Epithelial cell of esophagus (primary cell): ENCODE measurements at places on chromosomes 3 and 15.

- no peak for DNase-seq
These were observed 13.2 kb downstream of the LINS1 start for GRCh38 chr15:100588638-100589242.

DNA sequence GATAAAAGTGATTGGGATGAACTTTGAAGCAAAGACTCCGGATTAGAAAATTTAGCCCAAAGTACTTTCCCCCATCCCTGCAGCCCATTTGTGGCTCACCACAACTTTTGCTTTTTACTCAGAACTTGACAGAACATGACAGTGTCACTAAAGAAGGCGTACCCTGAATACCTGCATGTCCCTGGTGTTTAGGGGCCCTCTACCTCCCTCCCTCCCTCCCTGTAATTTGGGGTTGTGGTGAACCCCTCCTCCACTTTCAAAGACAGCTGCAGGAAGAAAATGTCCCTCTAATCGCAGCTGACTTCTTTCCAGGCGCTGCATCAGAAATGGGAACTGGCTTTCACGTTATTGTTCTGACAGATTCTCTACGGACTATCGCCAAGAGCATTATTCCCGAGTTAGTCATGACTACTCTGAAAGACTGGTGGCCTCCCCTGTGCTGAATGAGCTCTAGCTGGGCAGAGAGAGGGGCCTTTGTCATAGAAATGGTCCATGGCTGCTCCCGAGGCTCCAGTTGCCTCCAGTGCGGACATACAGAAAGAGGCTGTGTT, 93.2 kb upstream of the ARHGEF3 start:
- DNase-seq = peak; percentile 29

DNA sequence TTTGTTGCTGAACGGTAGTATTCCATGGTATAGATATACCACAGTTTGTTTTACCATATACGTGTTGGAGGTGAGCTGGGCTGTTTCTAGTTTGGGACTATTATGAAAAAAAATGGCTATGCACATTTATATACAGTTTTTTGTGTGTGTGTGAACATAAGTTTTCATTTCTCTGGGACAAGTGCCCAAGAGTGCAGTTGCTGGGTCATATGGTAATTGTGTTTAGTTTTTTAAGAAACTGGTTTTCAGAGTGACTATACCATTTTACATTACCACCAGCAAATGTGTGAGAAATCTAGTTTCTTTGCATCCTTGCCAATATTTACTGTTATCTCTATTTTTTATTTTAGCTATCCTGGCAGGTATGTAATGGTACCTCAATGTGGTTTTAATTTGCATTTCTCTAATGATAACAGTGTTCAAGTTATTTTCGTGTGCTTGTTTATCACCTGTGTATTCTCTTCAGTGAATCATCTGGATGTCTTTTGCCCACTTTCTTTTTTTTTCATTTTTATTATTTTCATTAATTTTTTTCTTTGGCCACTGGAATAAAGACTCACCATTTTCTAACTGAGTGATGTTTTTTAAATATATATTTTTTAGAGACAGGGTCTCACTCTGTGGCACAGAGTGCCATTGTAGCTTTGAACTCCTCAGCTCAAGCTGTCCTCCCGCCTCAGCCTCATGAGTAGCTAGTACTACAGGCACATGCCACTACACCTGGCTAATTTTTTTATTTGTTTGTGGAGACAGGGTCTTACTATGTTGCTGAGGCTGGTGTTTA, 75.3 kb downstream of the ZNF609 start:
- DNase-seq = no peak

- no peak for DNase-seq
These were observed 159.8 kb downstream of the SYNPR start for GRCh38 chr3:63437858-63438257.

DNA sequence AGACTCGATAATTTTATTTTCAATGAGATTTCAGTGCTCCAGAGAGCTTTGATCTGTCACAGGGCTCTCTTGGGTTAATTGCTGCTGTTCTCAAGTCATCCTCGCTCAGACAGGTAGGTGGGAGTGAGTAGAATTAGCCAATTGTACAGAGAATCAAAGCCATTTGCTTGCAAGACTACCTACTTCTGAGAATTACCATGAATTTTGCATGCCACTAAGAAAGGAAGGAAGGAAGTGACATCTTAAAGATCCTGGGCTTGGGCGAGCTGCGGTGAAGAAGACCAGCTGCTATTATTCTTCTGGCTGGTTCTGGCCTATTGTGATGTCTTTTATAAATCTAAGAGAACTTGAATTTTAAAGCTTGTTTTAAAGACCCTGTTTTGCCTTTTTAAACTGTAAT, 154.1 kb upstream of the LPP start:
- no peak for DNase-seq

DNA sequence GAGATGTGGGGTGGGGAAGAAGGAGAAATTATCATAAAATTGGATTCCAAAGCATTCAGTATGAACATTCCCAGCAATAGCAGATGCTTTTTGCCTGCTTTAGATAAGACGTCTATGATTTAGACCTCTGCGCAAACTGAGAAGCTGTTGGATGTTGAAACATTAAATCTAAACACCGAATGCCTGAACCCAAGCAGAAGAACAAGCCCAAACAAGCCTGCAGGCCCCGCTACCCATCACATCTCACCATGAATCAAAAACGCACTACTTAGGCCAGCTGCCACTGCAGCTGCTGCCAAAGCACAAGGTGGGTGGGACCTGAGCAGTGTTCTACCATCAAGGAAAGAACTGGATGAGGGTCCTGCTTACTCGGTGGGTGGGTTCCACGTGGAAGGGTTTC, 24.4 kb upstream of the THBS1 start:
- DNase-seq = peak; percentile 82

- DNase-seq = peak; percentile 11
These were observed 175.4 kb downstream of the TBC1D2B start for GRCh38 chr15:77901921-77902750.

DNA sequence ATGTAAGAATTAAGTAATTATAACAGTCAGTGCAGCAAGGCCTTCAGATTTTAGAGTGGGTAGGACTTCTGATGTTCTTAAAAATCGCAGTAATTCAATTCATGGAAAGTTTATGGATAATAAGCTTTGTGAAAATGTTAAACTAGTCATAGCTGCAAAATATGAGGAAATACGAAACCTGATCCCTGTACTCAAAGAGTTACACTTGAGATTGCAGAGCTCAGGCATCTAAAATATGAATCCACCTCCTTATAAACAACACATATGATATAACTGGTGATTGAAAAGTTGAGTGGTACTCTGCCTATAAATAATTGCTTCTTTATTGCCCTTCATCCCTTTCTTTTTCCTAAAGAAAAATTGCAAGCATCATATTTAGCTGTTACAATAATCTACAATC, 473.3 kb downstream of the OTOL1 start:
- DNase-seq = peak; percentile 41

GRCh38 chr3:81245043-81245442, 516.4 kb downstream of the GBE1 start:
- DNase-seq = no peak

DNA sequence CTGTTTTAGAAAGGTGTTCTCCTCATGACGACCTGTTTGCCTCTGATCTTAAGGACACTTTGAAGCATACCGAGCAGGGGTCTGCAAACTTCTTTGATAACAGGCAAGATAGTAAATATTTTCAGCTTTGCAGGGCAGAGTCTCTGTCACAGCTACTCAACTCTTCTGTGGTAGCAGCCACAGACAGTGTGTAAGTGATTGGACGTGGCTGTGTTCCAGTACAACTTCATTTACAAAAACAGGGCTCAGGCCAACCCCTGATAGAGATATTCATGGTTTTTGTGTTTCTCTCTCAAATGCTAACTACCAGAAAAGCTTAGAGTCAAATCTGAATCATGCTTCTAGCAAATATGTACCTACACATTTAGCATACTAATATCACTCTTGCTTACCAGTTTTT, 51.5 kb downstream of the TGFBR2 start:
- no peak for DNase-seq

DNA sequence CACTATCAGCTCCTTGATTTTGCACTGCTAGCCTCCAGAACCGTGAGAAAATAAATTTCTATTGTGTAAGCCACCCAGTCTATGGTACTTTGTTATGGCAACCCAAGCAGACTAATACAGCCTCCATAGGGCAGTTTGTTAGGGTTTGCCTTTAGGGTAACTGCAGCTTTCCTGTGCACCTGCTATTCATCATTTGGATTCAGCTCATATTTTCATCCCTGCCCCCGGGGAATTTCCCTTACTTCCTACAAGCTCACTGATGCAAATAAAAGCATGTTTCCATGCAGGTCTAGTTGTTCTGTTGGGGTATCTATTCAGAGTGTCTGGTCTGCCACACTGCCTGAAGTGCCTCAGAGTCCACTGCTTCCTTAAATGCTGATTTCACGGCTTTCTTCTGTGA, 48.6 kb upstream of the ATOSA start:
- DNase-seq = no peak

GRCh38 chr3:51773529-51774056, 5.4 kb downstream of the IQCF6 start:
- no peak for DNase-seq

GRCh38 chr3:113409676-113410075, 31.6 kb downstream of the CFAP44 start:
- no peak for DNase-seq

GRCh38 chr15:88917760-88918159, 4.6 kb upstream of the MFGE8 start:
- DNase-seq = no peak

DNA sequence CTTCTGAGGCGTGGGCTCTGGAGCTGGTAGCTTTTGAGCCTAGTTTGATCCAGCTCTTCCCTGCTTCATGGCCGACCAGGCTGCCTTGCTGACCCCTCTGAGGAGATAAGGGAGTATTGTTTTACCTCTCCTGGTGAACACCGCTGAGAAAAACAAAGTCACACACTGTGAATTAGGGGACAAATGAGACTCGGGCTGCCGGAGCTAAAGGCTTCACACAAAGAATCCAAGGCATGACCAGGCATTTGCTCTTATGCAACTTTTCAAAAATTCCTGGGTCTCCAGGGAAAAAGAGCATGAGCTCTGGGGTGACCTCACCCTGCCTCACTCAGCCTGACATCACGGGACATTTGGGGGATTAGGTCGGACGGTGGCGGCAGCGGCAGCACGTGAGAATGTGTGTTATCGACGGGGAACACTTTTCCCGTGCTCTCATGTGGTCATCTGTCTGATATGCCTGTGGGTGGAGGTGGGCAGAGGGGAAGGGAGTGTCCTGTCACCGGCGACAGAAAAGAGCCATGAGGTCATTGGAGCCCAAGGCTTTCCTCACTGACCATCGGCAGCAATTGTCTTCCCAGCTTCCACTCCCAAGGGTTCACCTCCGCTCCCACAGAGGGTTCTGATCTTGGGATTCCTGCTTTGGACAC, 61.0 kb downstream of the TMEM44 start:
- DNase-seq = peak; percentile 84

DNA sequence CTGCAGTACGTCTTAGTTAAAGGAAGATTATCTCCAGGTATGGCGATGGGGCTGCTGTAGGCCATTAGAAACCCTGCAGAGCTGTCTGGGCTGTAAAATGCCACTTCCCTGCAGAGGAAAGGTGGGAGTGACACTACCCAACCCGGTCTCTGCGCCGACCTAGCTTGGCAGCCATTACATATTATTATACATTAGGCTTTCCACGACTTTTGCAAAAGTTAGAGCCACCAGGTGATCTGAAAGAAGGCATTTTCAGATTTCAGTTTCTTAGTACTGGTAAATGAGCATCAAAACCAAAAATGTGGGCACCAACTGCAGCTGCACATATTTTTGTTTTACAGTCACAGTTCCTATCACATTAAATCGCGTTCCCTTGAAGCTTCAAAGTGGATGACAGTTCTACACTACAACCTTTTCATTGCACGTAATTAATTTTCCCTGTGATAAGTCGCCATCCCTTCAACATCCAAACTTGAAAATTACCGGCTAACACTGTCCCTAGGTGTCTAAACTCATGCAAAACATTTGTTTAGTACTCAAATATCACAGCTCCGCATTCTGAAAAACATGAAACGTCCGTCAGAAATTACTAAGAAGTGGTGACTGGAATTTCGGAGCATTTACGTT, 81.4 kb upstream of the CHD2 start:
- DNase-seq = peak; percentile 30

DNA sequence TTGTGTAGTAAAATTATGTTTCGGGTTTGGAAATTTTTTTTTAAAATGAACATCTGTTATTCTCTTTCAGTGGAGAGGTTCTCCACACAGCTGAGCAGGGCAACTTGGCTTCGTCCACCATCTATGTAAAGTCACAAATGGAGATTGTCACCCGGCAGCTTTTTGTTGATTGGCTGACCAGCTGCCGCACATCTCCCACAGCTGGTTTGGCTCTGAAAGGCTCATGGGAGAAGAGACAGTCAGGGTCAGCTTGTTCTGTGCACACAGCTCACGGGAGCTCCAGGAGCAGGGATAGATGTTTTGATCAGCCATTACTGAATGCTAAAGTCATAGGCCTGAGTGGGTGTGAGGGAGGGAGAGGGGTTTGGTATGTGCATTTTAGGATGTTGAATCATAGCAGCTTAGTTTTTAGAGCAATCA, 12.9 kb upstream of the CCDC80 start:
- DNase-seq = peak; percentile 79

DNA sequence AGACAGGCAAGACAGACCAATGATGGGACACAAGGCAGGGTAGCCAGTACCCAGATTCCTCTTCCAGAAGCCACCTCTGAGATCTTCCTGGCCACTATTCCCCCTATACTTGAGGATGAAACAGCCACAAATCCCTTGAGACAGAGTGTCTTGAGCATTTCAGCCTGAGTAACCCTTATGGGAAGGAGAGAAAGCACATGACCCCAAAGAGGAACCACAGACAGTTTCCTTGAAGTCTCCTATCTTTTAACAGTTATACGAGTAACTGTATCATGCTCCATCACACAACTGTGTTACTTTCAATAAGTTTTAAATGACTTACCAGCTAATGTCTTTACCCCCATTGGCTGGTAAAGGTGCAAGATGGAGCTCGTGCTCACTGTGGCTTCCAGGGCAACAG, 9.3 kb downstream of the VIPR1 start:
- no peak for DNase-seq

GRCh38 chr15:80946576-80946975, 43.0 kb downstream of the MESD start:
- no peak for DNase-seq

GRCh38 chr3:7536921-7537320, 676.0 kb downstream of the GRM7 start:
- no peak for DNase-seq

DNA sequence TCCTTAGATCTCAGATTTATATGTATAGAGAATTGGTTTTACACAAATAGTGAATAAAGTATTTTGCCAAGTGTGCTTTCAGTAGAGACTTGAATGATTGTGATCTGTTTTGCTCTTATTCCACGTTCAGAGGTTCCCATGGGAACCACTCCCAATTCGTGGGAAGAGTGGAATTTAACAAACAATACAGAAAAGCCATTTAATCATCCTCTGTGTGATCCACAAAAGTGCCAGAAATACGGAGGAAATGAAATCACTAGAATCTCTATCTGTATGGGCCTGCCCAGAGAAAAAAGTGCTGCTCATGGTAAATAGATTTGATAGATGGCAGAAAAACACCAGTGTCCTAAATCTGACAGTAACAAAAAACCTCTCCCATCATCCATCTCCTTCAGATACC, 56.0 kb downstream of the CNTN4 start:
- no peak for DNase-seq

DNA sequence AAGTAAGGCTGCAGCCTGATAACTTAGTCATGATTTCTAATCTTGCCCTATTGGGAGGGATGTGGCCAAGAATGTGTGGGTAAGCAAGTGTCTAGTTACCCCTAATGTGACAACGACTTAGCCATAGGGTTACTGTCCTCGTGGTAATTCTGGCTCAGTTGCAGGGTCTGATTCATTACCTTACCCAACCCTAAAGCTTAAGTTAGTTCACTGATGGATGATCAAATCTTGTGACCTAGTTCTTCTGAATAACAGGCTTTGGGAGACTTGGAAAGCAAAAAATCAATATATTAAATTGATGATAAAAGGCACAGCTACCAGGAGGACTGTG, 1.6 kb upstream of the INTS14 start:
- peak; percentile 51 for DNase-seq
